Thyroid gland (tissue), 4 donors: ENCODE measurements at places on chromosomes 7 and 10. TPM values are rescaled to one million over a fixed set of nuclear protein-coding genes. Genes with fewer than 3 reads are reported as not detected.

DNA sequence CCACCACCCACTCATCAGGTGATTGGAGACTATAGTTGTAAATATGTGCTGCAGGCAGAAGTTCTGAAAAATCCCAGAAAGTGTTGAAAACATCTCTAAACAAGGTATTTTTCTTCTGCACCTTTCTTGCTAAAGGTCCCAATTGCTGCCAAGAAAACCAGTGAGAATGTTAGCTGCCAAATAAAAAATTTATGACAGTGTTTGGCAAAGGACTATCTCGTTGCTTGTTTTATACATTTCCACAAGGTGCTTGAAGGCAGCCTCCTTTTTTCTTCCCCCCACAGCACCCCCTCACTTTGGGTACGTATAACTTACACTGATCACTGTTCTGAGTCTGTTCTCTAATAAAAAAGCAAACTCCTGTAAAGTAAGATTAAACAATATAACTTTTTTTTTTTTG lies 158.6 kb upstream of the TCF7L2 start:
- no peak for DNase-seq

GRCh38 chr7:28546067-28546466 lies 133.7 kb downstream of the CREB5 start:
- no peak for DNase-seq

GRCh38 chr7:141012044-141012685 lies 2.6 kb downstream of the MRPS33 start:
- peak; percentile 71 for DNase-seq

DNA sequence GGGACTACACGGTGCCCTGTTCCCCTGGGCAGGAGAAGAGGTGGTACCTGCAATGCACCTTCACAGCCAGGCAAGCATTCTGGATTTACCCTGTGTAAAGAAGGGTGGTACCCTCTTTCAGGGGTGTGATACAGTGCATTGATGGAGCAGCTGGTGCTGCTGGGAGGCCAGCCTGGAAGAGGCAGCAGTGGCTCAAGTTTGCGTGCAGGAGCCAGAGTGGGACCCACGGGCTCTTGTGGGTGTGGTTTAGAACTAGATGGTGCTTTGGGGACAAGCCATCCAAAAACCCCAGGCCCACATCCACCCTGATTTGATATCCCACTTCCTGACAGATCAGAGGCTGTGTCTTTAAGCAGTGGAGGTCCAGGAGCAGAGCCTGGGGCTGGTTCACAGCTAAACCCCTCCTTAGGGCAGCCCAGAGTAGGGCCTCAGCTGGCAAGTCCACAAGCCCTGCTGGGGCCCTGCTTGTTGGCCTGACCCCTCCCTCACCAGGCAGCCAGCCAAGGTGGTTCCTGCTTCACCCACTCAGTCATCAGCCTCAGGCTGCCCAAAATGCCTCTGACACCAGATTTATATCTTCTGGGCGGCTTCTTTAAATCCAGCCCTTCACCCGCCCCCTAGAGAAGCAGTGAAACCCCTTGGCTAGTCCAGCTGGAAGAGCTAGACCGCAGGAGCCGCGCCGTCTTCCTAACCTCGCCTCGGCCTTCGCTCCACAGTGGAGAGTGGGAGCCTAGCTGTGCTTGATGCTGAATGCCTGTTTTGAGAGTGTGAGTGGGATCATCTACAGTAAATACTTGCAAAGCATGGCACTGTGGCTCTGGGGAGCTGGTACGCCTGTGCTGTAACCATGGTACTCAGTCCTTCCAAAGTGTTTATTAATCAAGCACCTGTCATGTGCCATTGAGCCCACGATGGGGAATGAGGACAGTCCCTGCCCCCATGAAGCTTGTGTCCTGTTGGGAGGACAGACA lies 1.4 kb upstream of the ASIC3 start:
- peak; percentile 29 for DNase-seq

DNA sequence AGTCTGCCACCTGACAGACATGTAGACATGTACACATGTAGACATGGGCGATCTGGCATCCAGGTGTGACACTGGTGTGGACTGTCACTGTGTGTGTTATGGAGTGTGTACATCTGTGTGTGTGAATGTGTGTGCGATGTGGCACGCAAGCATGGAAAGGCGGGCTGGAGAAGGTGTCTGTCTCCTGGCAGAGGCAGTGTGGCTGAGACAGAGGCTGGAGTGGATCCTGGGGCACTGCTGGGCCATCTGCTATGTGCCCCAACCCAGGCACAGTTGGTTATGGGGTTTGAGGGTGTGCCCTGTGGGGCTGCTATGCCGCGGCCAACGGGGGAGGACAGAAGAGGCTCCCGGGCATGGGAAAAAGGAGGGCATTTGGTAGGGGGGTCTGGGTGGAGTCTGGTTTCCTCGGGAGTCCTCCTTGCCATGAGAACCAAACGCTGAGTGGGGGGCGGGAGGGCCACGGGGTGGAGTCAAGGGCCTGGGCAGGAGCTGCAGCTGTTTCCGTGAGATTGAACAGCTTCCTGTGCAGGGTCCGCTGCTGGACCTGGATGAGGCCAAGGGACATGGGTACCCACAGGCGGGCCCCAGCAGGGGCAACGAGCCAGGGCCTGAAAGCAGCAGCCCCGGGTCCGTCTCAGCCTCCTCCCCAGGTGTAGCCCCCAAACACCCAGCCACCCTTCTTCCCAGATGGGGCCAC lies 1.3 kb downstream of the ELN start:
- DNase-seq, result no peak

GRCh38 chr10:129056734-129057689 lies 410.0 kb upstream of the MGMT start:
- no peak for DNase-seq

DNA sequence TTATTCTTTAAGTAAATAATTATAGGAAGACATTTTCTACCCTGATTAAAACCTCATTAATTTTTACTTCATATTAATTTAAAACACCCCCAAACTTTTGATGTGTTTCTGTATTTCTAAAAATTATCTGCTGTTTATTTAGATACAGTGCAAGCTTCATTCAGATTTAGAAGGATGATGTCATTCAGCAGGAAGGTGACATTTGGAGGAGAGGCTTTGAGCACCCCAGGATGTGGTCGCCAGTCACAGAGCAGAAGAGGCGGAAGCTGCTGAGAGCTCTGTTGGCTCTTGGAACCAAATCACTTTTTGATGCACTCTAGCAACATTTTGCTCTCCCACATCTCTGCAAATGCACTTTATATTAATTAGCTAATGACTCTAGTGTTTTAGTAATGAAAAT lies 233.9 kb upstream of the CACNA2D1 start:
- DNase-seq, result no peak

DNA sequence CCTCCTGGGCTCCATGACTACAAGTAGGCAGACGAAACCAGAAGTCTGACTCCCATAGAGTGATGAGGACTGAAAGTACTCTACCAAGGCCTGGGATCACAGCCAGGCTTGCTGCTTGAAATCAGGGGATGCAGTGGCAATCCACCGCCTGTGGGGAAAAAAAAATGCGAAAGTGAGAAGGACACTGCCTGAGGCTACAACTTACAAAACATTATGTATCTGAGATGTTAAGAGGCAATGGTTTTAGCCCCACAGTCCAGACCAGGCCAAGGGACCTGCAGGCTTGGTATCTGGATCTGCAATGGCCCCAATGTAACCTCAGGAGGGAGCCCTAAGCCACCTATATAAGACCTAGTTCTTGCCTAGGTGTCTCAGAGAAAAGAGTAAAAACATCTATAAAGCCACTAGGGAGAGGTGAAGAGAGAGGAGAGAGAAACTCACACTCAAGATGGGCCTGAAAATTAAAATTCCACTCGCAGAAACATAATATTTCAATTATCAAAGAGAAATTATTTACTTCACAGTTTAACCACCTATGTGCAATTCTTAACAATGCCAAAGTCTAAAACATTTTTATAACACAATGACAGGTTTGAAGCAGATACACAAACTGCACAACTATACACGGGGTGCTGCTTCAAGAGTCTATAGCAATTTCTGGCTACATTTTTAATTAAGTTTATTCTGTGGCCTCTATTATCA lies 13.9 kb downstream of the DNAJC1 start:
- DNase-seq, result peak; percentile 88

DNA sequence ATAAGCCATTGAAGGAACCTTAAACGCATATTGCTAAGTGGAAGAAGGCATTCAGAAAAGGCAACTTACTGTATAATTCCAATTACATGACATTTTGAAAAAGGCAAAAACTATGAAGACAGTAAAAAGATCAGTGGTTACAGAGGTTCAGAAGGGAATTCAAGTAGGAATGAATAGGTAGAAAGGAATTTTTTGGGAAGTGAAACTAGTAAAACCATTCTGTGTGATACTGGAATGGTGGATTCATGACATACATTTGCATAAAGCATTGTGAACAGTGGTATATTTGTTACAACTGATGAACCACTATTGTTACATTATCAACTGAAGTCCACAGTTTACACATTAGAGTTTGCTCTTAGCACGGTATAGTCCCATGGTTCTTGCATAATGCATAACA lies 114.2 kb upstream of the GPR22 start:
- DNase-seq, result no peak

DNA sequence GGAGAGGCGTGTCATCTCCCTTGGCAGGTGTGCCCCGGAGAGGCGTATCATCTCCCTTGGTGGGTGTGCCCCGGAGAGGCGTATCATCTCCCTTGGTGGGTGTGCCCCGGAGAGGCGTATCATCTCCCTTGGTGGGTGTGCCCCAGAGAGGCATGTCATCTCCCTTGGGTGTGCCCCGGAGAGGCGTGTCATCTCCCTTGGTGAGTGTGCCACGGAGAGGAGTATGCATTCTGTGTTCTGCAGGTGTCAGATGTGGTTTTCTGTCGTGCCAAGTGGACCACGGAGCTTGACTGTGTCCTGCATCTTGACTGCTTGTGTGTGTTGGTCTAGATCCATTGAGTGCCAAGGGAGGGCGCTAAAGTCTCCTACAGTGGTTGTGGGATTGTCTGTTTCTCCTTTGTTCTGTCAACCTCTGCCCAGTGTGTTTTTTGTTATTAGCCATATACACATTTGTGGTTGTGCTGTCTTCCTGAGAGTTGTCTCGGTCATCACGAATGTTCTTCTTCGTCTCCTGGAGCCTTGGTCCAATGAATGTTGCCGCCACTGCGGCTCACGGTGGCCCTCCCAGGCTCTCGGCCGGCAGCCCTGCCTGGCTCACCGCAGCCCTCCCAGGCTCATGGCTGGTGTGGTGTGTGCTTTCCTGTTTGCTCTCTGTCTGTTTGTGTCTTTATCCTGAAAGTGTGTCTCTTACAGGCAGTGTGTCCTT lies 96.8 kb downstream of the INPP5A start:
- no peak for DNase-seq

GRCh38 chr7:154676422-154677073 lies 326.4 kb downstream of the PAXIP1 start:
- DNase-seq, result no peak

GRCh38 chr10:22346096-22346661 lies 883 bp downstream of the SPAG6 start:
- DNase-seq, result no peak

- no peak for DNase-seq
Measured at GRCh38 chr10:124180044-124180745, 86.8 kb upstream of the CHST15 start.

GRCh38 chr10:112442063-112442462 lies 4.7 kb downstream of the ZDHHC6 start:
- no peak for DNase-seq

DNA sequence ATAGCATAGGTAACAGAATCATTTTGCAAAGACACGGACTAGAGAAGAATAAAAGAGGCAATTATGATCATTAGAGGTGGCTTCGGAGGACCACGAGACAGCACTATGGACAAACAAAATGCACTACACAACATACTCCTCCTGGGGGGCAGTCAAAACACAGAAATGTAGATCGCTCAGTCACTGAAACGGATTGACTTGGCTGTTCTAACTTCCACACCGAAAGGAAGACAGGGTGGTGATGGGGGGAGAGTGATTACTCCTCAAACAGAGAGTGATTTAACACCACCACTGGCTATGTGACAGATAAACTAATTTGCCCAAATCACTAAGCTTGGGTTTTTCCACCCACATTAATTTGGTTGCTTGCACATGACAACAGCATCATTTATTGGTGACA lies 14.1 kb upstream of the PPA1 start:
- no peak for DNase-seq

- no peak for DNase-seq
Measured at GRCh38 chr7:92266415-92267241, 20.9 kb downstream of the ANKIB1 start.

DNA sequence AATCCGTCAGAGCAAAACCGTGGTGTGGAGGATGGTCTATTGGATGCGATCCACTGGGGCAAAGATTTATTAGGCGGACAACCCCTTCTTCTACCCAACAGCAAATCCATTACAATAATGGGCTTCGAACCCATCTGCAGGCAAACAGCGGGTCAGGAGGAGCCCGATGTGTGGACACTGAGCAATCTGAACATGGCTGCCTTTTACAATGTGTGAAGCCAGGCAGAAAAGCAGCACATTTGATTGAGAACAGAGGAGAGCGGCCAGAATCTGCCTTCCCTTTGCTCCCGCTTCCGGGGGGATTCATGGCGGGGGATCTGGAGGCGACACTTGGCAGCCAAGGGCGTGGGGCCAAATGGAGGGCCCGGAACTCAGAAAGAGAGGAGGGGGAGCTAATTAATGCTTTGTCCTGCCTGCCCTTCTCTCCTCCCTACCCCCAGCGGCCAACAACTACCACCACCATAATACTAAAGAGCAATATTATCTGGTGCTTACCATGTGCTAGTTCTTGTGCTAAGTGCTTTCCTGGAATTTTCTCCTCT lies 133.0 kb downstream of the EMX2 start:
- DNase-seq, result no peak

DNA sequence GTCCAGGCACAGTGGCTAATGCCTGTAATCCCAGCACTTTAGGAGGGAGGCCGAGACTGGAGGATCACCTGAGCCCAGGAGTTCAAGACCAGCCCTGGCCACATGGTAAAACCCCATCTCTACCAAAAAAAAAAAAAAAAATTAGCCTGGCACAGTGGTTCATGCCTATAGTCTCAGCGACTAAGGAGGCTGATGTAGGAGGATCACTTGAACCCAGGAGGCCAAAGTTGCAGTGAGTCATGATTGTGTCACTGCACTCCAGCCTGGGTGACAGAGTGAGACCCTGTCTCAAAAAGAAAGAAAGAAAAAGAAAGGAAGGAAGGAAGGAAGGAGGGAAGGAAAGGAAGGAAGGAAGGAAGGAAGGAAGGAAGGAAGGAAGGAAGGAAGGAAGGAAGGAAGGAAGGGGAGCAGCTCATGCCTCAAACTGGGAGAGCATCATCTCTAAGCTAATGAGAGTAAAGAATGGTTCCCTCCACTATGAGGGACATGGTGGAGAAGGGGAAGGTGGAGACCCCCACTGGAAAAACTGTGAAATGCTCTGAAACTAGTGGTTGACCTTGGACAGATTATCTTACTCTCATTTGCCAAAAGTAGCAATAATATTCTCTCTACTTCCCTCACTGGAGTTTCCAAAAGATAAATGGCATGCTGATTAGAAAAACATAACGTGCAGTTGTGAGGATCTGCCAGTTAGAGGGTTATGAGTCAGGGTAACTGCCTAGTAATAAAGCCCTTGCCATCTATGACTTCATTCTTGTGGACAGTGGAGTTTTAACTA lies 16.8 kb downstream of the GIMAP5 start:
- no peak for DNase-seq

Gene OR2A42
- total RNA-seq, result 1.5 TPM

Gene SORBS1
- 37.9 TPM for total RNA-seq

Gene ECHDC3
- total RNA-seq, result 22.4 TPM

Gene HOXA9
- 1.9 TPM for total RNA-seq

Gene GTF2IRD1
- 28.1 TPM for total RNA-seq

Gene CFTR
- total RNA-seq, result not detected

Gene TMEM139
- 32.5 TPM for total RNA-seq

Gene OGA
- 142 TPM for total RNA-seq

Gene PIK3CG
- total RNA-seq, result 2.7 TPM
